Umbilical cord (tissue), 2 donors: ENCODE measurements at places on chromosomes 12 and 14. TPM values are rescaled to one million over a fixed set of nuclear protein-coding genes. Genes with fewer than 3 reads are reported as not detected.
A peak's percentile ranks its signal among the peaks of the same experiment; 100 is the strongest.

TGM1 gene
- 9.4 TPM for total RNA-seq

GLIPR1L2 gene
- 2.9 TPM for total RNA-seq

GARIN6 gene
- 0.24 TPM for total RNA-seq

ADCY4 gene
- 8.2 TPM for total RNA-seq

ARMH4 gene
- 25.3 TPM for total RNA-seq

GRCh38 chr12:51593539-51593938 lies 2.5 kb downstream of the SCN8A start:
- peak; percentile 75 for DNase-seq

DNA sequence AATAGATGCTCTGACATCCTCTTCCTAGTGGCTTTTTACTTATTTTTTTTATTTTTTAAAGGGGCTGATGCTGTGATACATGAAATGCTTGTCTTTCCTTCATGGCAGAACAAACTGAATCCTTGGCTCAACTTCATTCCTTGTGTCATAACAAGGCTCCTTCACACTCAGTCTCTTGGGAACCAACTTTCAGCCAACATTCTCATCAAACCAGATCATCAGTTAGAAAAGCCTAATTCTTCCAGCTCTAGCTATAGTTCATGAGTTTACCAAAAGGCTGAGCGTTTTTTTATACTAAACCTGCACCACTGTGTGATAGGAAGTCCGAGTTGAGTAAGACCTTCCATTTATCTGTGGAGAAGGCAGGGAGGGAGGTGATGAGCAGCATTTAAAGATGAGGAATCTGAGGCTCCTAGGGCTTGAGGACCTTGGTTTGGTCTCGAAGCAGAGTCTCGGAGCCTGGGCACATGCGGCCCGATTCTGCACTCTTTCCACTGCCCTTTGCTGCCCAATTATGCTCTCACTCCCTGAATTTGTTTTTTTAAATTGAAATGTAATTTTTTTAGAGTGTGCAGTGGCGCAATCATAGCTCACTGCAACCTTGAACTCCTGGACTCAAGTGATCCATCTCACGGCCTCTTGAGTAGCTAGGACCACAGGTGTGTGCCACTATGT lies 8.2 kb downstream of the GPRC5D start:
- DNase-seq = no peak

DNA sequence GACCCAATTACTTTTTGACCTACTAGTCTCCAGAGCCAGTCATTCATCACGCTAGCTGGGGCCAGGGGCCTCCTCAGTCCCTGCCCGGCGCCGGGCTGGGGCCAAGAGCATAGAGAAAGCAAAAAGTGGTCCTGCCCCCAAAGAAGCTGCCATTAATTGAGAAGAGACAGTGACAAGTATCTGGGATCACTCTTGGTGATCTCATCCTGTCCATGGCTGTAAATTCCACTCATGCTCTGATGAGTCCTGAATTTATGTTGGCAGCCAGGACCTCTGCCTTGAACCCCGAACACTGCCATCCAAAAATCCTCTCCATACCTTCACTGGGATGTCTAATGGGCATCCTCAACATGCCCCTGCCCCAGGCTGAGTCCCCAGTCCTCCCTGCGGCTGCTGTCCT lies 34.4 kb upstream of the DLK1 start:
- peak; percentile 72 for DNase-seq

DNA sequence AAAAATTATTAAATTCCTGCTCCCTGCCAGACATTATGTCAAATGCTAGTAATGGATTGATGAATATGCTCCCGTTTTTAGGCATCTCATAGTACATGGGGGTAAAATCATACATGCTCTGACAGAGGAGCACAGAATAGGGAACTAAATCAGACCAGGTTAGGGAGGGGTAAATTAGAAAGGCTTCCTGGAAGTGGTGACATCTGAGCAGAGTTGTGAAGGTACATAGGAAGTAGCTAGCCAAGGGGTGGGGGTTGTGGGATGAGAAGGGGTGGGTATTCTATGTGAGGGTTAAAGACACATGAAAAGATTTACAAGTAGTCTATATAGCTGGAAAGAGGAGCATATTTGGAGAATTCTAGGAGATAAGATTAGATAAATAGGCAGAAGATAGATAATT lies 171.7 kb upstream of the FBXO33 start:
- no peak for DNase-seq

DNA sequence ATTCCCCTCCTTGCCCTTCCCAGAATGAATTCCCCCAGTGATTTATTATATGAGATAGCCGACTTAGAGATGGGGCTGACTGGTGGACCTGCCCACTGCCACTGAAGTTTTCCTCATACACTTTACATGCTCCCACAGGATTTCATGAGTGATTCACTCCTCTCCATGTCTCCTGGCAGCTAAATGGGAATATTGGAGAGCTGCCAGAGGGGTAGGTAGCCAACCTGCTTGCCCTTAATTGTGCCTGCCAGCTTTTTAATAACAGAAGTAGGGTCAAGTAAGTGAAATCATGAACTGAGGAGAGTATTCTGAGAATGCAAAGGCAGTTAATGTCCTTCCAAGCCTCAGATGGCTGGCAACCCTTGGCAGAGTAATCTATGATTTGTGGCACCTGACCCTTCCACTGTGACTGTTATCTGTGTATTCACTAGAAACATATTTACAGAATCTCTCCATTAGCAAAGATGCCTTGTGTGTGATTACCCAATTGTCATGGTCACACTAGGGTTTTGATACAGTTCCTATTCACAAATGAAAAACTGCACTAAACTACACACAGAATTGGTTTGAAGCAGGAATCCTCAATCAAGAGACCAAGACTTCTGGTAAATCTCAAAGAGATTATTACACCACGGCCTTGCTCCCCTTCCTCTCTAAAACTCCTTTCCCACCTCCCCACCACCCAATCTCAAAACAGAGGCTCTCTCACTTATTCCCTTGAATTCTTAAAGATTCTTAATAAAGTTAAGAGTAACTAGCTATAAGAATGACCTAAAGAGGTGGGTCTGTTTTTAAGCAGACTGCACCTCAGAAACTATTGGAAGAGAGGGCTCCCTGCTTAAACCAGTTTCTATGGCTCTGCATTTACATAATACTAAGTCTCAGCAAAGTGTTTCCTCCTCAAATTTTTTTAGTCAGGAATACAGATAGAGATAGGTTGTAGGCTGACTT lies 17.2 kb downstream of the NKX2-1 start:
- DNase-seq = no peak

DNA sequence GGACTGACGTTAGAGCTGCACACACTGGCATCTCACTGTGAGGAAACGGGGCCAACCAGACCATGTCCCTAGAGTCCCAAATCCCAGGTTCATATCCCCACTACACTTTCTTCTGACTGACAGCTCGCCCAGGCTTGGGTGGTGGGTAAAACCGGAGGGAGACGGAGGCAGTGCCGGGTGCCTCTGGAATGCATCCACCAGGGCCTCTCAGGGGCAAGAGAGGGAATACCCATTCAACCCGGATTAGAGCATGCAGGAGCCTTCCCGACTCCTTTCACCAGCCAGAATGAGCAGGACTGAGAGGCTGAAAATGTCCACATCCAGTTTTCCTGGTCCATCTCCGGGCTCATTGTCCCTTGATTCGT lies 297.2 kb downstream of the ADGRD1 start:
- DNase-seq = no peak

DNA sequence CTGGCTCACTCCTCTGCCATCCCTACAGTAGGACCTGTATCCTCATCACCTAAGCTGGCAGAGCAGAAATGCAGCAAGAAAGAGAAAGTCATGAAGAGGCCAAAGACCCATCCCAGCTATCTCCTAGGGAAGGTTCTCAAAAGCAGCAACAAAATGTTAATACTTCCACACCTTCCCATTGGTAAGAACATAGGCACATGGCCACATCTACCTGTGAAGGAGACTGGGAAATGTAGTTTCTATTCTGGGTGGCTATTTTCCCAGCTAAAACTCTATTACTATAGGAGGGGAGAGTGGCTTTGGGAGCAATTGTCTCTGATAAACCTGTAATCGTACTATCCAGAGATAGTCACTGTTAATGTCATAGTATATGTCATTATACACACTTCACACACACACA lies 13.7 kb upstream of the EIF2B2 start:
- no peak for DNase-seq

DNA sequence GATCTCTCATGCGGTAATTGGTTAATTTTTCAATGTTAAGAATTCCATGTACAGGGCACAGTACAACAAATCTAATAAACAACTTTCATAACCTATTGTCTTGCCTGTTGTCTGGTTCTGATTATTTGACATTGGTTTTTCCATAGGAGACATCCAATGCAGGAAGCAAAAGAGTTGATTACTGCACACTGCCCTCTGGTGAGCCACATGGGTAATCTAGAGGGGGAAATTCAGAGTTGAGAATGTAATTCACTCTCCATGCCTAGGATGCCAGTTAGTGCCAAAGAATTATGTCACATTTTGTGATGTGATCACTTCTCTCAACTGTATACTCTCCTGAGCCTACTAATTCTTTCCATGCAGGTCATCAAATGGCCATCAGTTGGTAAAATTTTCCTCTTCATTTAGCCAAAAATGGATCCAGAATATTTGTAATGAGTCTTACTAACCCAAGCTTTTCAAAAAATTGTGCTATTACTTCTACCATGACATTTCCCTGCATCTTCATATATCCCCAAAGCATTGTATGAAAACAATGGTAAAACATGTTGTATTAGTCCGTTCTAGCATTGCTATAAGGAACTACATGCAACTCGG lies 17.7 kb upstream of the CCDC91 start:
- peak; percentile 38 for DNase-seq

DNA sequence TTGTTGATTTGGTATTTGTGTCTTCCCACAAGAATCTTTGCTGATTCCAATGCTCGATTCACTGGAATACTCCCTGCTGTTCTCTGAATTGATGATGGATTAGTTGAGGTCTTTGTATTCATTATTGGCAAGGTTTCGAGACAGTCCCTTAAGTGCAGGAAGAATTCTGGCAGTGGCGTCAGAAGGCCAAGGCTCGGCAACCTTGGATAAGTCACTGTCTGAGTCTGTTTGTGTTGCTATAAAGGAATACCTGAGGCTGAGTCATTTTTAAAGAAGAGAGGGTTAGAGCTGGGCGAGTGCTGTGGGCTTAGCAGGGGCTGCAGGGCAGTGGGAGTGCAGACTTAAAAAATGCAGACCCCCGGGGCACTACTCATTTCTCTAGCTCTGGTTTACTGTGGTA lies 56.9 kb downstream of the CHST11 start:
- DNase-seq = no peak

DNA sequence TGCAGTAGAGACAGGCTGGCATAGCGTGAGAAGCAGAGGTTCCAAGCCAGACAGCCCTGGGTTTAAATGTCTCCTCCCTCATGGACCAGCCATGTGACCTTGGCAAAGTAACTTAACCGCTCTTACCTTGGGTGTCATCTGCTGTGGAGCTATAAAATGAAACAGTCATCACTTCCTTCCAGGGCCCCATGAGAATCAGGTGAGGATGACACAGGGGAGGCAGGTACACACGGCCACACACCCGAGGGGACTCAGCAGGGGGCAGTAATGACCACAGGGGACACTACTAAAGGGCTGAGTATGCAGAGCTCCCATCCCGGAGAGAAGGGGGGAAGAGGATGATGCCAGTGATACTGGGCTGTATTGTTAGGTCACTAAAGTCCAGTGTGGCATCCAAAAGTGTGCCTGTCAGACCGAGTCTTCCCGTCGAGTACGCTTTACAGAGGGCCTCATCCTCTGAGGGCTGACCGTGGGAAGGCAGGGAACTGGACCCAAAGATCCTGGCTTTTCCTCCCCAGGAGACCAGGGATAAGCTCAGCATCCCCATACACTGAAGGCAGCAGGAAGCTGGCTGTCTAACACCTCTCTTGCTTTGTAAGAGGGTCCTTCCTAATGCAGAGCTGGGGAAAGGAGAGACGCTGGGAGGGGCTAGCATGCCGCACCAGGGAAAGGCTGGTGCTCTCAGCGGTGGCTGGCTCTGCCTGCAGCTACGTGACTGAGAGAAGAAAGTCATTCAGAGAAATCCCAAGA lies 94.2 kb downstream of the SINHCAF start:
- DNase-seq = no peak

GRCh38 chr12:123634142-123634561 lies 523 bp downstream of the GTF2H3 start:
- no peak for DNase-seq

DNA sequence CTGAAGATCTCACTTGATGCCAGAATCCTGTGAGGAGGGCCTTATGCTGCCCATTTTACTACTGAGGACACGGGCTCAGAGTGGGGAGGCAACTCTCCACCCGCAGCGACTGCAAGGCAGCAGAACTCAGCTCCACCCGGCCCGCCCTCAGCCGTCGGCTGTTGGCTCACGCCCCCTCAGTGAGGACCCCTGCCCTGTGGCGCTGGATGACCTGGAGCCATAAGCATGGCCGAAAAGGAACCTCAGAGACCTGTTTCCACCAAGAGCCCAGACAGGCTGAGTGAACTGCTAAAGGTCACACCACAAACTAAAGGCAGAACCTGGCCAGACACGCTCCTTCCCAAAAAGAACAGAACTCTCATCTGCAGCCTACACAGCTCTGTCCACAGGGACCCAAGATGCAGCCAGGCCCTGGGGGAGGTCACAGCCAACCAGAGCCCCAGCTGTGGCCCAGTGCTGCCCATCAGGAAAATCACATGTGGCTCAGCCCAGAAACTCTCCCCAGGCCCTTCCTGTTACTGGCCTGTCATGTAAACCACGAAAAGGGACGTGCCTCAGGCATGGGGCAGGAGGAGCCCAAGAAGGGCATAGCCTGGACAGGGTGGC lies 32.8 kb downstream of the CCNK start:
- DNase-seq = no peak

- no peak for DNase-seq
These were observed 32.9 kb downstream of the FBXW8 start for GRCh38 chr12:116943419-116944372.

GRCh38 chr12:109517619-109518018 lies 40.2 kb downstream of the UBE3B start:
- no peak for DNase-seq

GRCh38 chr12:5565933-5566599 lies 134.2 kb downstream of the NTF3 start:
- DNase-seq = peak; percentile 36

GRCh38 chr12:92482599-92482998 lies 220.2 kb upstream of the PLEKHG7 start:
- no peak for DNase-seq

GRCh38 chr12:53201177-53201541 lies 5.9 kb downstream of the ITGB7 start:
- no peak for DNase-seq
